ENCODE measurements at places on chromosomes 5 and 9. TPM values are rescaled to one million over a fixed set of nuclear protein-coding genes. Genes with fewer than 3 reads are reported as not detected.

The SYNPO gene
- 1.3 TPM for total RNA-seq

The ST8SIA4 gene
- total RNA-seq = under 0.01 TPM

The PTPN3 gene
- 14.2 TPM for total RNA-seq

The NUTM2G gene
- total RNA-seq = not detected

The GRM6 gene
- total RNA-seq = not detected

The FOXD4L5 gene
- 0.13 TPM for total RNA-seq

The SLU7 gene
- 69.8 TPM for total RNA-seq

The RFESD gene
- total RNA-seq = 2.2 TPM

The CDO1 gene
- total RNA-seq = not detected
